ENCODE measurements at places on chromosomes 7 and 10.
A peak's percentile ranks its signal among the peaks of the same experiment; 100 is the strongest.

GRCh38 chr10:13769946-13770345 is 183.2 kb downstream of the PRPF18 start:
- DNase-seq = no peak
- no peaks in the 10 kb centered on the region for H3K36me3 ChIP-seq
- no peaks in the 10 kb centered on the region for H3K27me3 ChIP-seq
- H3K4me1 ChIP-seq = peaks cover 6% of the 10 kb centered on the region
- H3K27ac ChIP-seq = no peak overlapping the region

DNA sequence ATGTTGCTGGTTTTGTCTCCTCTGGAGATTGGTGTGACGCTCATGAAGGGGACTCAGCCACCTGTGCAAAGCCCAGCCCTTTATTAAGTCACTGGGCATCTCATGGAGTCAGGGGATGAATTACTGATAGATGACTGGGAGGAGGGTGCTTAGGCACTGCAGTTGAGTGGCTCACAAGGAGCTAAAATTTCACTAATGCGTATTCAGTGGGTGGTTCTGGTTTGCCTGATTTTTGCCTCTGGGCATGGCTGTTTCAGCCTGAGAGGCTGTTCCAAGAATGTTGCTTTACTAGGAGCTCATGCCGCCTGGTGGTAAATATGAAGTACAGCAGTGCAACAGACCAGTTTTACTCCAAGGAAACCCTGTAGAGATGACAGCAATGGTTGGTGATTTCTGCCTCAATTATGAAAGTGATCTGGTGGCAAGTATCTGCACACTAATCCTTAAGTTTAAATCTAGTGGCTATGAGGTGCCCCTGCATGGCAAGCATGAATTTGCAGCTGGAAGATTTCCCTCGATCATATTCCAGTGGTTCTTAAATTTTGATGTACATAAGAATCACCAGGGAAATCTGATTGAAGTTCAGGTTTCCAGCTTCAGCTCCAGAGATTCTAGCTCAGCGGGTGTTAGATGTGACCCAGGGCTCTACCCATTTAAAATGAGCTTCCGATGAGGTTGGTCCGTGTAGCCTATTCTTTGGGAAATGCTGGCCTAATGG is 19.9 kb downstream of the ACTA2 start:
- peak overlapping the region; percentile 61 for H3K27ac ChIP-seq
- no peaks in the 10 kb centered on the region for H3K27me3 ChIP-seq
- peaks cover 26% of the 10 kb centered on the region for H3K4me1 ChIP-seq
- DNase-seq = no peak

DNA sequence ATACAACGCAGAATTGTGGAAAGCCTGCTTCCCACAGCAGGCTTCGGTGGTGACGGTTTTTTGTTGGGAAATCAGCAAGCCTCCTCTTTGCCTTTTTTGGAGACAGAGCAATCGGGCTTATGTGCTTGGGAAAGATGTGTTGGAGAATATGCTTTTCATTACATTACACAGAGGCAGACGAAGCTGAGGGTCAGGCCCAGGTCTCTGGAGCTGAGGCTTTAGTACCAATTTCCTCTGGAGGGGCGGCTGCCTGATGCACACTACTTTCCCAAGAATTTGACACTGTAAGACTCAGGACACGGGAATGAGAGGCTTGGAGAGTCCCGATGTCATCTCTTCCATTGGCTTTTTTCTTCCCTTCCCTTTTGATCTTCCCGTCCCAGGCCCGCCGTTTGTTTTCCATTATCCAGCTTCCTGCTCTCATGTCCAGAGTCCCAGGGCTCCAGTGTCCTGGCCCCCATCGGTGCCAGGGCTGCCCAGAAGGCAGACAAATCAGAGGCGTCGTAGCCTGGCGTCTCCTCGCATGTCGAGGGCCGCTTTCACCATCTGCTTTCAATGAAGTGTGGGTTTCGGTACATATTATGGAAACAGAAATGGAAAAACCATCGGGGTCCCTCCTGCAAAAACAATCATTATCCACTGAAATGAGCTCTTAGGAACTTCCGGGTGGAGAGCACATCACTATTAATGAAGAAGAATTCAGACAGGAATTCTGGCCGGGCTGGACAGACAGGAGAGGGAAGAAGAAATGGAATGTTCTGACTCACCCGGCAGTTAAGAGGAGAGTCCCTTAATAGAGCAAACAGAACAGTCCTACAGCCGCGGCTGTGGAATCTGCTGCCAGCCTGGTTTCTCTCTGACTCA is 123.0 kb upstream of the JCAD start:
- H3K36me3 ChIP-seq = no peaks in the 10 kb centered on the region
- no peak overlapping the region for H3K4me3 ChIP-seq
- no peak for DNase-seq
- peaks cover 19% of the 10 kb centered on the region for H3K4me1 ChIP-seq

DNA sequence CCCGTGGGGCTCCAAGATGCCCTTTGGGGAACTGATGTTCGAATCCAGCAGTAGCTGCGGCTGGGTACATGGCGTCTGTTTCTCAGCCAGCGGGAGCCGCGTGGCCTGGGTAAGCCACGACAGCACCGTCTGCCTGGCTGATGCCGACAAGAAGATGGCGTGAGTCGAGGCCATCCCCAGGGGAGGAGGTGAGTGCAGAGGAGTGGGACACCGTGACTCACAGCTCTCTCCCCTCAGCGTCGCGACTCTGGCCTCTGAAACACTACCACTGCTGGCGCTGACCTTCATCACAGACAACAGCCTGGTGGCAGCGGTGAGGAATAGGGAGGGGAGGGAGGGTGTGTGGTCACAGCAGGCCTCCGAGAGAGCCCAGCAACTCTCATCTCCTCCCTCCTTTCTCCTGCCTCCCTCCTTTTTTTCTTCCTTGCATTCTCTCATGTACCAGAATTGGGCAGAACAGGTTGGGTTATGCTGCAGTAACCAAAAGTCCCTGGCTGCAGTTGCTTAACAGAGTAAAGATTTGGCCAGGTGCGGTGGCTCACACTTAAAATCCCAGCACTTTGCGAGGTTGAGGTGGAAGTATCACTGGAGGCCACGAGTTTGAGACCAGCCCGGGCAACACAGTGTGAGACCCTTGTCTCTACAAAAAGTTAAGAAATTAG is 16.5 kb downstream of the ARPC1B start:
- H3K36me3 ChIP-seq = no peaks in the 10 kb centered on the region
- no peak for DNase-seq

GRCh38 chr7:133360201-133360600 is 107.3 kb downstream of the EXOC4 start:
- DNase-seq = no peak
- no peaks in the 10 kb centered on the region for H3K4me1 ChIP-seq
- no peaks in the 10 kb centered on the region for H3K27me3 ChIP-seq
- H3K36me3 ChIP-seq = no peaks in the 10 kb centered on the region
- H3K27ac ChIP-seq = no peak overlapping the region
- no peak overlapping the region for H3K4me3 ChIP-seq

GRCh38 chr10:118978316-118978997 is 51.1 kb upstream of the NANOS1 start:
- H3K27ac ChIP-seq = no peak overlapping the region
- DNase-seq = peak; percentile 93
- H3K27me3 ChIP-seq = no peaks in the 10 kb centered on the region
- no peaks in the 10 kb centered on the region for H3K4me1 ChIP-seq
- no peaks in the 10 kb centered on the region for H3K36me3 ChIP-seq

- no peak for DNase-seq
- no peaks in the 10 kb centered on the region for H3K27me3 ChIP-seq
- no peaks in the 10 kb centered on the region for H3K36me3 ChIP-seq
- H3K27ac ChIP-seq = peak overlapping the region; percentile 93
These were observed 58.3 kb upstream of the COMTD1 start for GRCh38 chr10:75294031-75294437.

DNA sequence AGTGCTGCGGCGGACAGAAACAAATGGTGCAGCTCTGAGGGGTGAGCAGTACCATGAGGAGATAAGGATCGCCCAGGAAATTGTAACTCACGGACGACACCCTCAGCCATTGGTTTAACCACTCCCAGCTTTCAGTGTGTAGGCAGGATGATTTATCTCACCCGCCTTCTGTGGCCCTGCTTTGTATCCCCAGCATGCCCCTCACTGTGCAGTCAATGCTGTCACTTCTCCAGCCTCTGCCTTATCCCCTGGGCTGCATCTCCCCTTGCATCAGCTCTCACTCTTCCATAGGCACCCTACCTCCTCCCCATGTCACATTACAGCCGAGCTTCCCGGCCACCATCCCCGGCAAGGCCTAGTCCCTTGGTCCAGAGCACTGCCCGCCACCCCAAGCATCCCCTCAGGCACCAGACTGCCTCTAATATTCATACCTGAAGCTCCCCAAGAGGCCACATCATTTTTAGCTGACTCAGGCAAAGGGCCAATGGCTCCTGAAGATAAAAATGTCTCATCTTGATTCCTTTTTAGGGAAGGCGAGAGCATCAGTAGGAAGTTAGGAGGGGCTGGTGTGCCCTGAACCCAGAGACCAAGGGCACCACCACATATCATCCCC is 77.1 kb downstream of the CARD11 start:
- H3K4me1 ChIP-seq = no peaks in the 10 kb centered on the region
- DNase-seq = peak; percentile 55
- no peaks in the 10 kb centered on the region for H3K36me3 ChIP-seq
- no peak overlapping the region for H3K4me3 ChIP-seq

- no peak overlapping the region for H3K4me3 ChIP-seq
- no peaks in the 10 kb centered on the region for H3K4me1 ChIP-seq
- H3K27me3 ChIP-seq = no peaks in the 10 kb centered on the region
These were observed 67.5 kb downstream of the C1GALT1 start for GRCh38 chr7:7249814-7250213.

DNA sequence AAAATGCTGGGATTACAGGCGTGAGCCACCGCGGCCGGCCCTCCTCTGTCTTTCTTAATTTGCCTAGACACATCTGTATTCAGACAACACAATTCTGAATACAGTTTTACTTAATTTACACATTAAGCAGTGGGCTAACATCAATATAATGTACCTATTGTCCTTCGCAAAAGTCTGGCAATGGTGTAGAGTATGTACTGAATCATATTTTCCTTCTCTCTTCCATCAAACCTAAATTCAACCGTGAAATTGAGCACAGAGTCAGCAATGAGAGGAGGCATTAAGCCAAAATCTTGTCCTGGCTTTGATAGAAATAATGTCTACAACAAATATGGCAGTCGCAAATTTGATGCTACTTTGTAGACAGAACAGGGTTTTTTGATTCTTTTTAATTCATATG is 30.4 kb downstream of the FZD9 start:
- H3K27ac ChIP-seq = no peak overlapping the region
- H3K27me3 ChIP-seq = no peaks in the 10 kb centered on the region
- no peaks in the 10 kb centered on the region for H3K4me1 ChIP-seq
- no peaks in the 10 kb centered on the region for H3K36me3 ChIP-seq

DNA sequence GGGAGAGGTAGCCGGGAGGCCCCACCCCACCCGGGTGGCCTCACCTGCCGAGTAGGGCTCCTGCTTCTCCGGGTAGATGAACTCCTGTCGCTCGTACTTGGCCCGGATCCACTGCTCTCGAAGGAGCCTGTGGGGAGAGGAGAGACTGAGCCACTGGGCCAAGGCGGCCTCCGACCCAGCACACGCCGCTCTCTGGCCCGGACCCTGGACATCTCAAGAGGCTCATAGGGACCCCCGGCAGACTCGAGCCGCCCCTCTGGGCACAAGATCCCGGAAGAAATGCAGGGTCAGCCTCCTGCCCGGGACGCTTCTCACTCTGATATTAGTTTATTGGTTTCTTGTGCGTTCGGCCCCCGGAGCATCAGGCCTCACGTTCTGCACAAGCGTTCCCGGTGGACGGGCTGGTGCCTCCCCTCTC is 34.5 kb downstream of the ADAP1 start:
- no peak overlapping the region for H3K4me3 ChIP-seq
- DNase-seq = no peak
- H3K36me3 ChIP-seq = no peaks in the 10 kb centered on the region
- H3K27ac ChIP-seq = no peak overlapping the region
- peaks cover 12% of the 10 kb centered on the region for H3K4me1 ChIP-seq
- H3K27me3 ChIP-seq = no peaks in the 10 kb centered on the region

- H3K4me1 ChIP-seq = no peaks in the 10 kb centered on the region
- no peak overlapping the region for H3K27ac ChIP-seq
- no peak for DNase-seq
- H3K27me3 ChIP-seq = no peaks in the 10 kb centered on the region
- H3K4me3 ChIP-seq = no peak overlapping the region
- no peaks in the 10 kb centered on the region for H3K36me3 ChIP-seq
These were observed 34.7 kb downstream of the PODXL start for GRCh38 chr7:131521651-131522163.

DNA sequence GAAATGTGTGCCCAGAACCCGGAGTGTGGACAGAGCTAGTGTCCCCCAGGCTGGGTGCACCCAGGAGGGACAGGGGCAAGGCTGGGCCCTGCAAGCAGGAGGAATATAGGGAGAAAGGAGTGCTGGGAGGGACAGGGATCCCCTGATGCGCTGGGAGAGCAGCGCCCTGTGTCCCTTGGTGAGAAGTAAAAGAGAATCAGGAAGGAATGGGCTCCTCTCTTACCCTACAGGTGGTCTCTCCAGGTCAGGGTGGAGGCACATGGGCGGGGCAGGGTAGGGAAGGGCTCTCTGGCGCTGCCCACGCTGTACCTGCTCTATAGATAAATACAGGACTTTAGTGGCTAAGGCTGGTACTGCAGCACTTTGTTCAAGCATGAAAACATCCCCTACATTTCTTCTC is 753.8 kb downstream of the GRID1 start:
- no peak overlapping the region for H3K27ac ChIP-seq
- no peaks in the 10 kb centered on the region for H3K27me3 ChIP-seq
- H3K36me3 ChIP-seq = no peaks in the 10 kb centered on the region
- DNase-seq = peak; percentile 65

GRCh38 chr10:114647545-114648138 is 10.4 kb downstream of the ABLIM1 start:
- no peak for DNase-seq
- no peak overlapping the region for H3K27ac ChIP-seq
- no peaks in the 10 kb centered on the region for H3K27me3 ChIP-seq
- H3K36me3 ChIP-seq = no peaks in the 10 kb centered on the region
- peaks cover 11% of the 10 kb centered on the region for H3K4me1 ChIP-seq
- H3K4me3 ChIP-seq = no peak overlapping the region

DNA sequence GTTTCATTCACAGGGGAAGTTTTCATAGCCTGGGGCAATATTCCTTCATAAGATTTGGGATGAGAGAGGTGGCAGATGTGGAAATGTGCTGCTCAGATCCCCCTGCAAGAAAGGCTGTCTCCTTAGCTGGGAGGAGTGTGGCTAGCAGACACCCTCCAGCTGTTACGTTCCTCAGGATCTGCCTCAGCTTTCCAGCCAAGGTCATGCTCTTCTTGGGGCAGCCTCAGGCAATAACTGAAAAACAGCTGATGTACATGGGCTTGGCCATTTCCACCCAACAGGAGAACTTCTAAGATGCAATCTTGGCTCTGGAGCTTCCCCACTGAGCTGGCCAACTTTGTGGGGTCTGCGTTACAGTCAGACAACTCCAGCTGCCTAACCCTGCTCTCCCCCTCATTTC is 51.3 kb upstream of the SEPTIN7 start:
- no peaks in the 10 kb centered on the region for H3K36me3 ChIP-seq
- H3K4me1 ChIP-seq = peaks cover 14% of the 10 kb centered on the region
- no peak for DNase-seq
- no peak overlapping the region for H3K4me3 ChIP-seq

DNA sequence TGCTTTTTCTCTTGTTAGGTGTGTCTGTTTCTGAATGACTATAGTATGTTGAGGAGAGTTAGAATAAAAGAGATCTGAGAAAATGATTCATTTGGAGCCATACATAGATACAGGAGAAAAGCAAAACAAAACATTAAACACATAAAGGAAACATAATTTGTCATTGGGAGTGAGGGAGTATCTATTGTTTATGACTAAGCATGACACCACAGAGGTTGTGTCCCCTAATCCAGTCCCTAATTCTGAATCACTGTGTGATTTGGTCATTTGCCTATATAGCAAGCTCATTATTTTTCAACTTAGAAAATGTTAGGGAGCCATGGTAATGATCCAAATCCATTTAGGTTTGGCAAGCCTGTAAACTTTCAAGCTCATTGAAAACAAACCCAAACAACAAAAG is 132.3 kb upstream of the BMPER start:
- no peak overlapping the region for H3K27ac ChIP-seq
- H3K4me1 ChIP-seq = no peaks in the 10 kb centered on the region
- H3K36me3 ChIP-seq = no peaks in the 10 kb centered on the region
- DNase-seq = no peak
- H3K27me3 ChIP-seq = no peaks in the 10 kb centered on the region

All from vagina (tissue), 2 donors.